NCI-H2081 (cell line): ENCODE measurements at places on chromosomes 3 and 15.

- no peak for DNase-seq
These were observed 110.8 kb downstream of the MFSD1 start for GRCh38 chr3:158912621-158913020.

GRCh38 chr15:58771621-58772250, 634 bp downstream of the MINDY2 start:
- DNase-seq, result no peak

DNA sequence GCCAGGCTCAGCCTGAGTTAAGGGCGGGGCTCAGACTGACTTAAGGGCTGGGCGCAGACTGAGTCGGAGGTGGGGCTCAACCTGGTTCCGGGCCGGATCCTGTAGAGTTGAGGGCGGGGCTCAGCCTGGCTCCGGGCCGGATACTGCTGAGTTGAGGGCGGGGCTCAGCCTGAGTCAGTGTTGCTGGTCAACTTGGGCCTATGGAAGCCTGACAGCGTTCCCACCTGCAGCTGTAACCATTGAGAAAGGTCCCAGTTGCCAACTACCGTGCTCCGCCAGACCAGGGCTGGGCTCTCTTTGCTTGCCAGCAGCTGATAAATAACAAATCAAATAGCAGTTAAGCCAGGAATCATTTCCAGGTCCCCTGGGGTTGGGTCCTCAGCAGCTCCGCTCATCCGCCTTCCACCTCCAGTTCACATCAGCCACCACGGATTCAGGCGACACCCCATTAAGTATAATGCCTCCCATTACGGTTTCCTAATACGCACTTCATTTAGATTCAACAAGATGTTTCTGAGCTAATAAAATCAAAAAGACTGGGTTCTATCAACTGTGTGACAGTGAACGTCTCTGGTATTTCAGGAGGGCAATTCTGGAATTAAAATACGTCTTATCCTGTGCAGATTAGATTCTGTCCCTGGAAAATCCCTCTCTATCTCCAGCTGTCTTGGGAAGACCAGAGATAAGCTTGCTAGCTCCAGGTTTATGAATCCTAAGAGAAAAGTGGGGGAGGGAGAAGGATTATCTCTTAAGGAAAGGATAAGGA, 7.3 kb downstream of the GRIP2 start:
- DNase-seq, result peak; percentile 90

DNA sequence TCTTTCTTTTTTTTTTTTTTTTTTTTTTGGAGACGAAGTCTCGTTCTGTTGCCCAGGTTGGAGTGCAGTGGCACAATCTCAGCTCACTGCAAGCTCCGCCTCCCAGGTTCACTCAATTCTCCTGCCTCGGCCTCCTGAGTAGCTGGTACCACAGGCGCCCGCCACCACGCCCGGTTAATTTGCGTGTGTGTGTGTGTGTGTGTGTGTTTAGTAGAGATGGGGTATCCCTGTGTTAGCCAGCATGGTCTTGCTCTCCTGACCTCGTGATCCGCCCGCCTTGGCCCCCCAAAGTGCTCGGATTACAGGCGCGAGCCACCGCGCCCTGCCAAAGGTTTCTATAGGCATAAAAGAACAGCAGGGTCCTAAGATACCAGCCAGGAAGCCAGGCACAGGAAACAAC, 261.0 kb upstream of the CCDC54 start:
- peak; percentile 8 for DNase-seq

- no peak for DNase-seq
These were observed 246.6 kb upstream of the PROK2 start for GRCh38 chr3:72031581-72031980.

GRCh38 chr3:39126532-39127071, 19.1 kb downstream of the TTC21A start:
- DNase-seq, result no peak

- no peak for DNase-seq
These were observed 87.0 kb downstream of the SV2B start for GRCh38 chr15:91186904-91187656.

DNA sequence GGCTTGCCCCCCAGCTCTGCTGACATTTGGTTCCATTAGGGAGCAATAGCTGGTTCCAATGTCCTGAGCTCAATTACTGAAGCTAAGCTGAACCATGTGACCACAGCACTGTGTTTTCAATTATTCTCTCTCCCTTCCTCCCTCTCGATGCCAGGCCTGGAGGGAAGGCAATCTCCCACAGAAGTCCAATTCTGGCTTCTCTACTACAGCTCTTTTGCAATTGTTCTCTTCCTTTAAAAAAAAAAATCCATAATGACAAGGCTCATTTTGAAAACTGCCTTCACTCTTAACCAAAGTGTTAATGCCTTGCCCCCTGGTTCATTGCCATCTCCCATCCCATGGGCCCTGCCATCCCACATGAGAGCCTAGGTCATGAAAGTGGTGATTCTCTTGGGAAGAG, 24.8 kb downstream of the IL16 start:
- no peak for DNase-seq

DNA sequence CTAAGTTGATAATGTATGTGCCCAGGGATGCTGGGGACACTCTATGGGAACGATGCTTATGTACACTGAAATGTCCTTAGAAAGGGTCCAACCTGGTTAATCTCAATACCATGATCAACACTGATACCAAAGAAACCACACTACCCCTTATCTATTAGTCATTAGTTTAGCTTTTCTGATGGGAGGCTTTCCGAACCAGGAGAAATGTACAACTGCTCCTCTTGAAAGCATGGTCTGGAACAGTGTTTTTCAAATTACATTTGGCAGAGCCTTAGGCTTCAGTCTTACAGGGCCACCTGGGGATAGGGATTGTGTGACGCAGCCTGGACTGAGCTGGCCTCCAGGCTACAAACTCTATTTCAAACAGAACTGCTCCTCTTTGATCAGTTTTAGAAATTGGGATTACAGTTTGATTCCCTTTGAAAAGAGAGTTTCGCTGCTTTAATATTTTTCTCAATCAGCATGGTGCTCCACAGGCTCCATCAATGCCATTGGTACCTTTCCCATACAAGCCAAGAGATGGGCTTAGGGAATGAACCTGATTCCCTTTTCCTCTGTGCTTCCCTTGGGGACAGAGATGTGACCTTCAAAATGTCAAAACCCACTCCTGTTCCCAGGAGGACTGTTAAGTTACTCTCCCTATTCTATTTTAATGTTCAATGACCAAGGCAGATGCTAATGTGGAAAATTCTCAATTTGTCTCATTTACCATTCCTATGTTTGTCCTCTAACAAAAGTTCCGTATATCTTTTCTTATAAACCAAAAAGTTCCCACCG, 296.0 kb upstream of the ADAMTS9 start:
- no peak for DNase-seq

DNA sequence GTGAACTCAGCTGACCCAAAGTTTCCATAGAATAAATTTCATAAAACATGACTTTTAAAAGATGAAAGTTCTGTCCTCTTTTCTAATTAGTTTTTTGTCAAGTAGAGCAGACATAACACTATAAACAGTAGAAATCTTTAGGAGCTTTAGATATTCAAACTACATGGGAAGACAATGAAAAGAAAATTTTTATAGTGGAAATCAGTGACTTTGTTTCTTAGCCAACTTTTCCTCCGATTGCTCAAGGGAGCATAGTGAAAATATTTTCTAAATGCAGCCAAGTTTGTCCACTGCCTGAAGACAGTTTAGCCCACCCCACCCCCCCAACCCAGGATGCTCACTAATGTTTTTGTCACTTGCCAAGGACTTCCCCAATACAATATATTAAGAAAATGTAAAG, 114.9 kb downstream of the PLD1 start:
- no peak for DNase-seq

GRCh38 chr3:190504354-190505125, 9.3 kb upstream of the IL1RAP start:
- no peak for DNase-seq

GRCh38 chr3:71512544-71512943, 71.0 kb downstream of the FOXP1 start:
- DNase-seq, result no peak

- no peak for DNase-seq
These were observed 97.1 kb upstream of the NR2E3 start for GRCh38 chr15:71713191-71713809.

GRCh38 chr3:125622381-125622791, 27.1 kb upstream of the OSBPL11 start:
- DNase-seq, result no peak

GRCh38 chr3:42182555-42182954, 83.4 kb downstream of the CCK start:
- no peak for DNase-seq

GRCh38 chr15:74036271-74037170, 42.0 kb downstream of the PML start:
- peak; percentile 7 for DNase-seq

GRCh38 chr15:35311615-35312014, 226.5 kb upstream of the NANOGP8 start:
- DNase-seq, result no peak

- DNase-seq, result no peak
These were observed 21.8 kb downstream of the ATP2C1 start for GRCh38 chr3:130915567-130916292.

- no peak for DNase-seq
These were observed 87.5 kb upstream of the PLXNA1 start for GRCh38 chr3:126895178-126896066.

GRCh38 chr15:63476229-63476632, 28.2 kb upstream of the USP3 start:
- DNase-seq, result no peak

GRCh38 chr3:59644479-59645402, 594.9 kb upstream of the CFAP20DC start:
- DNase-seq, result no peak

DNA sequence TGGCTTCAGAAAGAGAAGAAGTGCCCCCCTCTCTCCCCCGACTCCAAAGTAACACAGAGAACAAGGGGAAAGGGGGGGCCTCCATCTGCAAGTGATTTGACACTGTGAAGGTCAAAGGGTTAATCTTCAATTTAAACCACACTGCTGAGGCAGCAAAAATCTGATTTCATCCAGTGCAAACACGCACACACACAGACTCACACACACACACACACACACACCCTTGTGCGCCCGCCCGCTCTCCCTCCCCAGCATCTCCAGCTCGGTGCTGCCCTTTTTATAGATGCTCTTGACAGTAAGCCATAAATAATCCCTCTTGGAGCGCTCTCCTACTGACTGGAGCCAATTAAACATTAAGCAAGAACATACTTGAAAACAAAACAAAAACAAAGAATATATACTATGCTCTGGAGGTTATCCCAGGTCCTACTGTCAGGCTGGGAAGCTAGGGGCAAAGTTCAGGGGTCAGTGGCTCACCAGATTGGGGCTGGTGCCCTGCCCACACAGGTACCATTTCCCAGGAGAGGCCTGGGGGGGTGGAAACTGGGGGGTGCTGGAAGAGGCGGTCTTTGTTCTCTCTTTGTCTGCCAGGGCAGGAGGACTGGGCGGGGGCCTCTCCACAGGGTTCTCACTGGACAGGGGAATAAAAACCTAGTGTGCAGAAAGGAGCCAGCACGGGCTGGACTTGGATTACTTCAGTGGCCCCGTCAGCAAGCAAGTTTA, 16.3 kb downstream of the BMF start:
- DNase-seq, result peak; percentile 78

- peak; percentile 79 for DNase-seq
These were observed 296.1 kb downstream of the LSAMP start for GRCh38 chr3:116148881-116149851.

- DNase-seq, result no peak
These were observed 76.2 kb downstream of the DCUN1D1 start for GRCh38 chr3:182904164-182904563.

DNA sequence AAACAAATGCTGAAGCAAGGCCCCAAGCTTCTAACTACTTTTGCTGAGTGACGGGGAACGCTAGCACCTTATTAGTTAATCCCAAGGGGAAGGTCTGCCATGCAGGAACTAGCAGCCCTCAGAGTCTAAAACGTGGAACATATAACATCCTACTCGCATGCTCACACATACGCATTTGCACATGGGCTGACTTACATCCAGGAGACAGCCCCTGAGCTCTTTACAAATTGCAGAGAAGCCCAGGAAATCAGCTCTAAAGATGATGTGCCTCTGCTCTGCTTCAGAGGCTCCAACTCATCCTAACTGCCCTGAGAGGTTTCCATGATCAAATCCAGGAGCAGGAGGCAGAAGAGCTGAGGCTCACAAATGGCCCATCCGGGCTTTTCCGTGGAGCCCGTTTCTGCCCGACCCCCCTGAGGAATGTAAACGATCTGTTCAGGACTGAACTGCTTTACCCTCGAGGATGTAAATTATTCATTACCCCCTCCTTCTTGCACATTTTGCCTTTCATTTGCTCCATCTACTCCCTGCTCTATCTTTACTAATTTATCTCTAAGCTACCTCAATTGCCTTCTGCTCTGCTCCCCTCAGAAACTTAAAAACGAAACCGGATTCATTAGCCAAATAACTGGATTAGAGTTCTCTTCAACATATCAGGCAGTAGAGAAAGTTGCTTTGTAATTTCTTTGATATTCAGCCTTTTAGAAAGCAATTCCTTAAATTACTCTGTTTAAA, 141.9 kb upstream of the CCDC54 start:
- DNase-seq, result no peak

- DNase-seq, result no peak
These were observed 197.1 kb upstream of the TPM1 start for GRCh38 chr15:62845241-62846126.

DNA sequence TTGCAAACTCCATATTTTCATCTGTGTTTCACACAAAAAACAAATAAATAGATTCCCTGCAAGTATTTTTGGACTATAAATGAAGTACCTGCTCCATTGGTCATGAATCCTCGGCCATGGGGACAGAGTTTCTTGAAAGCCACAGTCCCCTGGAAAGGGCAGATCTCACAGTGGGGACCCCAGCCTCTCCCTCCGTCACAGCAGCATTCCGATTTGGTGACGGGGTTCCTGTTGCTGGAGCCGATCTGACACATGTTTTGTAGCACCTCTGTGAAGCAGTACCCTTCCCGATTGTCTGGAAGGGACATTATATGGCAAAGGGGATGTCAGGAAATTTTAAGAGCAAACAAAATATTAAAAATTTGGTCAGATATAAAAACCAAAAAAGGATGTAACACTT, 96.2 kb downstream of the DUT start:
- DNase-seq, result no peak

- DNase-seq, result no peak
These were observed 39.9 kb downstream of the DENND4A start for GRCh38 chr15:65752151-65752700.

- peak; percentile 65 for DNase-seq
These were observed 15.4 kb upstream of the BFSP2 start for GRCh38 chr3:133384331-133385027.

DNA sequence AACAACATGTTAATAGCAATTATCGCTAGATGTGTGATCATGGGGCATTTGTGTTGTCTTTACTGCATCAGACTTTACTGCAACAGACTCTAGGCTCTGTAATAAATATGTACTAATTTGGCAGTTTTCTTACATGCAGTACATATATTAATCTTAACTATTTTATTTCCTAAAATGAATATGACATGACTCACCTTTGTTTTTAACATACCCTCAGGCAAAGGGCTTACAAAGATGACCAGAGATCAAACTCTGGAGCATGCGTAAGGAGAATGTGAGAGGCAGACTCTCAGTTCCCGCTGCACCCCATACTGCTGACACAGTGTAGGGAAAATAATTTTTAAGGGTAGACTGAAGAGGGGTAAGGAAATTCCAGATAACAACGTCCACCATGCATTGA, 7.2 kb upstream of the FAM174B start:
- no peak for DNase-seq
